Stimulated activated CD8-positive, alpha-beta memory T cell treated with anti-CD3 and anti-CD28 coated beads, Interleukin-15, amount 100 ng/mL, for 1 hour (primary cell): ENCODE measurements at places on chromosomes 2 and 18.

GRCh38 chr2:96916646-96917543 lies 47.0 kb upstream of the SEMA4C start:
- DNase-seq = no peak

- DNase-seq = no peak
Observed at GRCh38 chr2:229235131-229235914, 35.8 kb downstream of the PID1 start.

GRCh38 chr2:16238001-16238761 lies 297.8 kb downstream of the MYCN start:
- DNase-seq = no peak

GRCh38 chr2:160322320-160322719 lies 122.2 kb upstream of the ITGB6 start:
- DNase-seq = no peak

- no peak for DNase-seq
Observed at GRCh38 chr2:236089271-236090026, 78.7 kb downstream of the GBX2 start.

GRCh38 chr2:68755071-68755470 lies 20.5 kb downstream of the ARHGAP25 start:
- DNase-seq = no peak

DNA sequence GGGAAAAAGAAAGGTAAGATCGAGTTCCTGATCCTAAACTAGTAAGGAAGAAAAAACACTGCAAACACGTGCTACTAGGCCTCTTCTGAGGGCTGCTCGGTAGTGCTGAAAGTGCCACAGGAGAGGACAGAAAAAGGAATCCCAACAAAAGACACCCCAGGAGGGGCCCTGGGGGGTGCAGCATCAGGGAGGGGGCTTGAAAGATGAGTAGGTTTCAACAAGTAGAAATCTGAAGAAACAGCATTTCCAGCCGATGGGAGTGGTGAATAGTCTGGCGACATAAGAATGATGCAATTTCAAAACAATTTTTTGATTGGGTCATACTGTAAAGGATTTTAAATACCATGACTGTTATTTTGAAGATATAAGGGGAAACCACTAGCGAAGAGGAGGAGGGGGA lies 98.6 kb downstream of the NOL10 start:
- DNase-seq = no peak

DNA sequence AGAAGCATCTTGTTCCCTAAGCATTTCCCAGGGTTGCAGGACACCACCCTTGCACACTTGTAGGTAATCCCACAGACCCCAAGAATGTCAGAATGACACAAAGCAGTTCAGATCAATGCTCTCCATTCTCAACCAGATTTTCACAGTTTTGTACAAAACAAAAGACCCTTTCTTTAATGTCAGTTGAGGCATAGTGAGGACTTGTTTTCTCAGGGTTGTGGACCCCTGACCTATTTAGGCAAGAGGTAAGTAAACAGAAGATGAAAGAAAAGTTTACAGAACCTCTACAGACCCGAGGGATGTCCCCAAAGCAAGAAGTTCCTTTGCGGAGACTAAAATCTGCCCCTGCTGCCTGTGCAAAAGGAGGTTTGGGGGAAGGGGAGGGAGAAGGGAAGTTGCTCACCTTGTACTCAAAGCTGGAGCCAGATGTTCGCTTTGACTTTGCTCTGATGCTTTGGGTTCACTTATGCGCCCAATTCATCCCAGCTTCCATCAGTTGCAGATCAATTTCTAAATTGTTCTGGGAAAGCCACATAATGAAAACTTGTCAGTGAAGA lies 635.4 kb downstream of the EPHA4 start:
- DNase-seq = no peak
